DMS53 (cell line): ENCODE measurements at places on chromosomes 2 and 18.

- peak; percentile 86 for DNase-seq
Measured at GRCh38 chr2:177264209-177264692, 276 bp downstream of the NFE2L2 start.

GRCh38 chr2:98588880-98589431 is 19.4 kb downstream of the COA5 start:
- no peak for DNase-seq

- DNase-seq = no peak
Measured at GRCh38 chr2:111095434-111095833, 25.3 kb upstream of the BCL2L11 start.

DNA sequence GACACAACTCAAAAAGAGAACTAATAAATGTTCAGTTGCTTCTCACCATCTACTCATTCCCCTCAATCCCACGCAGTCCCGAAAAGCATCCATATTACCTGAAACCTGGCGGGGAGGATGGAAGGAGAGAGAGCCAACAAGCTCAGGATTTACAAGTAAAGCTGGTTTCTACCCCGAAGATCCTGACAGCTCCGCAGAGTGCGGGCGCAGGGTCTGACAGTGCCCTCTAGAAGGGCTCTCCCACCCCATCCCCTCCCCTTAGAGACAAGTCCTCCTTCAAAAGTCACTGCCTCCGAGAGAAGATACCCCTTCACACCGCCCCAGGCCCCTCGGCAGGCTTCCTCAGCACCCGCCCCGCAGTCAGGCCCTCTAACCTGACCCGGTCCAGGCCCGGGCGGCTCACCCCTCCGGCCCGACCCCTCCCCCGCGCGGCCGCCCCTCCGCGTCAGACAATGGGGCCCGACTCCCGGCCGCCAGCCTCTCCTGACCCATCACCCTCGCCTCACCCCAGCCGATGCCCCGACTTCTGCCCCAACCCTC is 550 bp downstream of the RAB1A start:
- DNase-seq = peak; percentile 63

- peak; percentile 48 for DNase-seq
Measured at GRCh38 chr2:14716319-14716718, 83.8 kb downstream of the LRATD1 start.

DNA sequence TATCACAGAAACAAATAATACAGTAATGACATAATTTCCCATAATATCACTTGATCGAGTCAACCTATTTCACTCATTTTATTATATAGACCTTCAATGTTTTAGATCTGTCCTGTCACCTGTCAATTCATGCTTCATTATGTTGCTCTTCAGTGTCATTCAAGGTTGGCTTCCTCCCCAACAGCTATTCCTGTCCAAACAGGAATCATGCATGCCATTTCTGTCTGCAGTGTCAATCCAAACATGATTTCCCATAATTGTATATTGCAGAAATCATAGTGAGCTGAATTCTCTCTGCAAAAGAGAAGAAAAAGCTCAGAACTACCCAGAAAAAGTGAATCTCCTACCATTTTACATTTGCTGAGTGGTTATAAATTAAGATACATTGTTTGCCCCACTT is 628.6 kb downstream of the NR4A2 start:
- peak; percentile 18 for DNase-seq

GRCh38 chr2:128307595-128307994 is 11.1 kb downstream of the HS6ST1 start:
- DNase-seq = no peak

DNA sequence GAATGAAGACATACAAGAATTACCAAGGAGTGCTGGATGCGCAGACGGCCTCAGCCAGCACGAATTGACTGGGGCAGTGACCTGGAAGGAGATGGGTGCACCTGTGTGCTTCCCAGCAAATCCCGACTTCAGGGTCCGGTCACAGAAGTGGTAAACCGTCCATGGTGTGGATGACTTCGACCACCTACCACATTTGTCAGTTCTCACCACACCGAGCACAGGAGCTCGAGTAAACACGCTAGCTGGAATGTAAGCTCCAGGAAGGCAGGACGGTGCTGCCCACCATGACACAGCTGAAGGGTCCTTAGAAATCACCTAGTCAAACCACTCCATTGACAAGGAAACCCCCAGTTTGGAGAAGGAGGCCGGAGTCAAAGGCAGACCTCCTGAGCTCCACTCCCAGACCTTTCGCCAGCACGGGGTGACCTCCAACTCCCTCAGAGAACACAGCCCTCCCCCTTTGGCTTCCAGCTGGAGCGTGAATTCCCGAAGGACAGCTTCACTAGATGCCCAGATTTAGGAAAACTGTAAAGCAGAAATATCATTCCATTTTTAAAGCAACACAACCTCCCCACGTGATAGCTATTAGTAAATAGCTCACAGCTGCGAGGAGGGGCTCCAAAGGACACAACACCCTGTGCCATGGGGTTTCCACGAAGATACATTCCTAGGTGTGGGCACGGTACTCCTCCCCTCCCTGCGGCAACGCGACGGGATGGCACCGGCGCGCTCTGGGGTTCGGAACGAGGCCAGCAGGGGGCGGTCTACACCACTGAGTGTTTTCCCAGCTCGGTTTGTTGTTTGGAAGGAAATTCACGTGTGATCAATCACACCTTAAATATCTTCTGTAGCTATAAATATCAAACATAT is 34.1 kb upstream of the GNAL start:
- DNase-seq = peak; percentile 68

DNA sequence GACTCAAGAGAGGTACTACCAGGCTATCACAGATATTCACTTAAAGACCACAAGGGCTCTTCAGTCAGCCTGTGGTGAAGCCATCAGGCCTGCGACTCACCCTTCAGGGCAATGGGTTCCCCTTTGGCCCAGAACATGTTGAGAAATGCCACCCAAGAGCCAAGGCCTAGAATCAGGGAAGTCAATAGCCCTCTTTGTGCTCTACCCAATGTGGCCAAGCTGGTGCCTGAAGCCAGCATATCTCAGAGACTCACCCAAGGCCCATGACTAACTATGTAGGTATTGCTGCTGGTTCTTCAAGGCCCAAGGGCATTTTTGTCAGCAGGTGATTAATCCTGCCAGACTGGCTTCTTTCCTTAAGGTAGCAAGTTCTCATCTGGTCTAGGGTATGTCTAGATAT is 338.9 kb upstream of the SETBP1 start:
- no peak for DNase-seq

GRCh38 chr2:98803405-98804264 is 72.7 kb upstream of the MGAT4A start:
- DNase-seq = no peak
